GM04503 (cell line): ENCODE measurements at places on chromosomes 13 and 19.

DNA sequence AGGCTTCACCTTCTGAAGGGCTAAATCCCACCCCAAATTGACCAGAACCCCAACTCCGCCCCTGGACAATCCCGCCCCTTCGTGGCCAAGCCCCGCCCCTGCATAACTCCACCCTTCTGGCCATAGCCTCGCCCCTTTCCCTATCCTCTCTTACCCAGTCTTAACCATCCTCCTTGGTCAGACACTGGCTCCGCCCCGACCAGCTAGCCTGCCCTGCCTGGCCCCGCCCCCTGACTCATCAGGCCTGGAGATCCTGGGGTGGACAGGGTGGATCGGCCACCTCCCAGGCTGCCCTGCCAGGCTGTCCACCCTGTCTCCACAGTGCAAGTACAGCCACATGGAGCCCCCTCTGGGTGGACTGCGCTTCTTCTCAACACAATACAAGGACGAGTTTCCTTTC lies 8.0 kb upstream of the ZNF358 start:
- DNase-seq, result no peak

GRCh38 chr13:41193469-41193868 lies 900 bp downstream of the KBTBD7 start:
- DNase-seq, result no peak

DNA sequence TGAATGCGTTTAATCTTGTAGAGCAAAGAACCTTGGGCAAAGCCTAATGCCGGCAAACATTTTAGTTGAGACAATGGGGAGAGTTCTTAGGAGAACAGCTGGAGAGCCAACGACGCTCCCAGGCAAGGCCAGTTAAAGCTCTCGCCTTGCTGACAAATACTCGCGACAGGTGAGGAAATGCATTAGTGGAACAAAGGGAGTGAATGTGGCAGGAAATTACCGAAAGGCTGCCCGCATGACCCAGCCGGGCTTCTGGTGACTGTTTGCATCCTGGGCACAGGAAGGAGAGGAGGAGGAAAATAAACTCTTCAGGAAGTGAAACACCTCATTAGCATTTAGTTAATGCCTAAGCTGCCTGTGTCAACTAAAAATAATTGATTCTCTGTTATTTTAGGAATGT lies 74.6 kb downstream of the SHISA2 start:
- DNase-seq, result no peak

DNA sequence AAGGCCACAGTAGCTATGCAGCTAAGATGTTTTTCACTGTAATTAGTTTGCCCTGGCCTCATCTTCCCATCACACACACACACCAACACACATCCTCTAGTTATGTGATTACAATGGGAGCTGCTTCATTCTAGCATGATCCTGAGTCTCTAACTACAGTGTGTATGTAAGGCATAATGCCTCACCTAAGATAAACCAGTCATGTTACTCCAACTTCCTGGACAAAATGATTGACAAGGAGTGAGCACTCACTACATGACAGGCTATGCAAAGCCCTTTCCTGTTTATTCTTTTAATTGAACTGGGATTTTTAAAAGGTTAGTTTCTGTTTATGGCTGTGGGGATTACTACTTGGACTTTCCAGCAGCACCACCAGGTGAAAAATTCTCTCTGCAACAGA lies 400.8 kb upstream of the ATXN8OS start:
- no peak for DNase-seq

DNA sequence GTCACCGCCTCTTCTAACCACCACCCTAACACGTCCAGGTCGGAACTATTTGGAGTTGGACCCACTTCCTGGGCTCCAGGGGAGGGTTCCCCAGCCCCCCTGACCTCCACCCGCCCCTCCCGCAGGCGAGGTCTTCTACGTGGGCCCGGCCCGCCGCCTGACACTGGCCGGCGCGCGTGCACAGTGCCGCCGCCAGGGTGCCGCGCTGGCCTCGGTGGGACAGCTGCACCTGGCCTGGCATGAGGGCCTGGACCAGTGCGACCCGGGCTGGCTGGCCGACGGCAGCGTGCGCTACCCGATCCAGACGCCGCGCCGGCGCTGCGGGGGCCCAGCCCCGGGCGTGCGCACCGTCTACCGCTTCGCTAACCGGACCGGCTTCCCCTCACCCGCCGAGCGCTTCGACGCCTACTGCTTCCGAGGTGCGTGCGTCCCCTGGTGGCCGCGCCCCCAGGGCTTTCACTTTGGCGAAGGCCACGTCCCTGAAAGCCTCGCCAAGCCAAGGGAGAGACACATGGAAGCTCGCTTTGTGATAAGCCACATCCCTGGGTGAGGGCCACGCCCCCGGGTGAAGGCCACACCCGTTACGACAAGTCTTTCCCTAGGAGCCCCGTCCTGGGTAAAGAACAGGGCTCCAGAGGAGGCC lies 13.2 kb downstream of the NCAN start:
- peak; percentile 6 for DNase-seq

DNA sequence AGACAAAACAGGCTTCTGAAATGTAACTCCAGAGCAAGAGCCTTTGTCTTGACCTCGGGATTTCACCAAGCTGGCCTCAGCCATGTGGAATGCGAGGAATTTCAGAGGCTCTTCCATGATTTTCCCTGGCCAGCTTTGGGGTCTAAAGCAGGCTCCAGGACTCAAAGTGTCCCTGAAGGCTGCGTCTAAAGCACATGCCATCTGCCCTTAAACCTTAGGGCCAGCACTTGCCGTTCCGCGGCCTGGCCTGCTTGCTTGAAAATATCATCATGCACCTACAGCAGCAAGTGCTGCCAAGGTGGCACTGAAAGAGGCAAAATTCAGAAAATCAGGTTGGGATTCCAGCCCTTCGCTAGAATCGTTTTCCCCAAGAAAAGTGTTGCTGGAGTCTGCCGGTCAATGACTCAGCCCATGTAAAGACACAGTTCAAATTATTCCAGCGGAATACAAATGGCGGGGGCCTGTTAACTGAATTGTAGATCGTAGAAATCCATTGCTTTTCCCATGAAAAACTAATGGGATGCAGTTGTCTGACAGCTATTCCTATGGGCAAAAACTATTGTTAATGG lies 105.7 kb upstream of the RAP2A start:
- DNase-seq, result no peak

GRCh38 chr13:59103004-59103768 lies 1060.5 kb downstream of the DIAPH3 start:
- no peak for DNase-seq

DNA sequence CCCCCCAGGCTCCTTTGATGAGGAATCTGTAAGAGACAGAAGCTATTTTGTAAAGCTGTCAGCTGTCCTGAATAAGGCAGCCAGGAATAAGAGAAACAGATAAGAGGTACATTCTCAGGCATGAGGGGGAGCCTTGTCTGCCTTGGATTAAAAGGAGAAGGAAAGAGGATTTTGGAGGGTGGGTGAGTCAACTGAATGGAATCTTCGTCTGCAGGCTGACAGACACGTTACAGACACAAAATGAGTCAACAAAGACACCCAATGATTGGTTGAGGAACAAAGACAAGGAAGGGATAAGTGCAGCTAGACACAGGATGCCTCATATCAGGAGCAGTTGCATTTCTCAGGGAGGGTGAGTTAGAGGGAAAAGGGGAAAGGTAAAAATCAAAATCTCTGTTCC lies 162.5 kb downstream of the OLFM4 start:
- no peak for DNase-seq

- DNase-seq, result no peak
These were observed 133.0 kb upstream of the FRY start for GRCh38 chr13:31898378-31899071.

DNA sequence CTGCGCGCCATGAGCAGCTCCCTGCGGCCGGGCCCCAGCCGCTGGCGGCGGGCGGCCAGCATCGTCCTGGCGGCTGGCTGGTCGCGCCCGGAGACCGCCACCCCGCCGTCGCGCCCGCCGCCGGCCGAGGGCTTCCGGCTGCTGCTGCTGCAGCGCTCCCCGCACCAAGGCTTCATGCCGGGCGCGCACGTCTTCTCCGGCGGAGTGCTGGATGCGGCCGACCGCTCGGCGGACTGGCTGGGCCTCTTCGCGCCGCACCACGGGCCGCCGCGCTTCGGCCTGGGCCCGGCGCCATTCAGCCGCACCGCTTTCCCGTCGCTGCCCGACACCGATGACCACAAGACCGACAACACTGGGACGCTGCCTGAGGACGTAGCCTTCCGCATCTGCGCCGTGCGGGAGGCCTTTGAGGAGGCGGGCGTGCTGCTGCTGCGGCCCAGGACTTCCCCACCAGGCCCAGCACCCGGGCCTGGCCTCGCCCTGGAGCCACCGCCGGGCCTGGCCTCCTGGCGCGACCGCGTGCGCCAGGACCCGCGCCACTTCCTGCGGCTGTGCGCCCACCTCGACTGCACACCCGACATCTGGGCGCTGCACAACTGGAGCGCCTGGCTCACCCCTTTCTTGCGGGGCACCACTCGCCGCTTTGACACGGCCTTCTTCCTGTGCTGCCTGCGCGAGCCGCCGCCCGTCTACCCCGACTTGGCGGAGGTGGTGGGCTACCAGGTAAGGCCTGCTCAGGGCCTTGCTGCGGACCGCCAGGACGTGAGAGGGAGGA lies 518 bp downstream of the NUDT19 start:
- DNase-seq, result peak; percentile 30

- DNase-seq, result no peak
These were observed 497.1 kb upstream of the ARGLU1 start for GRCh38 chr13:107065036-107065435.

DNA sequence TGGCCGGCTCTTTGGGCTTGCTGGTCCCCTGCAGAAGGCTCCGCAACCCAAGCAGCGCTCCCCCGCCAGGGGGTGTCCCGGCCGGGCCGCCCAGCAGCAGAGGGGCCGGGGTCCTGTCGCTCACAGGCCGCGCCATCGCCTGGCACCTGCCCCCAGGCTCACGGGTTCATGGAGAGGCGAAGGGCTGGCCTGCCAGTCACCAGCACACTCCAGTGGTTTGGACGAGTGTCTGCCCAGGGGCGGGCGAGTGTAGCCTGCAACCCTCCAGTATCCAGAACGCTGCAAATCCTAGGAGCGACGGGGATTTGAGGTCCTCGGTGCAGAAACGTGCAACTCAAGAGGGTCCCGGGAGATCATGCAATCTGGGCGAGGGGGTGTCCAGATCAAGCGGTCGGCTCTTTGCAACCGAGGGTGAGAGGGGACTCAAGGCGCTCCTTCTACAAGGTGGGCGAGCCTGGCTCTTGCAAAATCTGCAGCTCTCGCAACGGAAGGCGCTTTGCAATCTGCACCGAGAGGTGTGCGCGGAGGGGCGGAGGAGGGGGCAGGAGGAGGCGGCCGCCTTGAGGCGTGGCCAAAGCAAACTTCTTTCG lies at the start of gene DBP:
Gene DBP (minus strand): TSS at position 521 of the 590 bp plus-strand sequence. CDS start 385 bp downstream, at position 136.
- DNase-seq, result no peak

DNA sequence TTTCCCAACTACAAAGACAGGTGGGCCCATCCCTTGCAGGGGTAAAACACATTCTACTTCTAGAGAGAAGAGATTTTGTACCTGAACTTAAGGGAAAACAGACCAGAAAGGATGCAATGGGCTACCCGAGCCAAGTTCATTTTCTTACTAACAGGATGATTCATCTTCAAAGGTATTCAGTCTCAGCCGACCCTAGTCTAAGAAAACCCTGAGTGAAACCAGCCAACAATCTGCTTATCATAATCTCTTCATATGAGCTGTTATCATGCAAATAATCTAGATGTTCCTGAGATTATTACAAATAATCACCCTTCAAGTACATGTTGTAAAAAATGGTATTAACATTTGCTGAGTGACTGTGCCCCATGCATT lies 15.6 kb downstream of the PABPC3 start:
- DNase-seq, result no peak

DNA sequence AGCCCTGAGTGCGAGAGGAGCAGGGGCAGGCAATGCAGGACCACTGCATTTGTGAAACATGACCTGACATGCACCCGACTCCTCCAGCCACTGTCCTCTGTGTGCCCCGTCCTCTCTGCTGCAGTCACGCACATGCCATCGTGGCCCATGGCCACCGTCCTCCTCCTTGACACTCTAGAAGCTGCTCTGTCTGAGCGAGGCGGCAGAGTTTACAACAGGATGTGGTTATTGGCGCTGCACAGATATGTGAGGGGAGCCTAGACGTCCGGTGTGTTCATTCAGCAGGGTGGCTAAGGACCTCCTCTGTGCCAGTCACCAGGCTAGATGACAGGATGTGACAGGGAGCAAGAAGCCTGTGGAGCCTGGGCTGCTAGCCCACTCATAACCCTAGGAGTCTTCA lies 277.8 kb downstream of the FOXO1 start:
- no peak for DNase-seq

- no peak for DNase-seq
These were observed 89.7 kb downstream of the RAB20 start for GRCh38 chr13:110471833-110472162.

GRCh38 chr13:44815623-44816022 lies 173.6 kb downstream of the NUFIP1 start:
- peak; percentile 85 for DNase-seq

GRCh38 chr13:31747291-31747690 lies 8.0 kb downstream of the RXFP2 start:
- no peak for DNase-seq

DNA sequence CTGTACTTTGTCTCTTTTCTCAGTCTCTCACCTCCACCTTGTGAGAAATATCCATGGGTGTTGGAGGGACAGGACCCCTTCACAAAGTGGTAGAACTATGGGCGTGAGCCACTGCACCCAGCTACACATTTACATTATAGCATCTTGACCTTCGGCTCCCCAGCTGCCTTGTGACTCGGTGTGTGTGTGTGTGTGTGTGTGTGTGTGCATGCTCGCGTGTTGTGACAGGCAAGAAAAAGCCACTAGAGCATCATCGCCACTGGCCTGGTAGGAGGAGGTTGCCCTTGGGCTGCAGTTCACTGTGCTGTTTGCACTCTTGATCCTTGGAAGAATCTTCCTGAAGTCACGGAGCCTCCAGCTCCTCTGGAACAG lies 13.7 kb upstream of the ZNF888 start:
- no peak for DNase-seq

DNA sequence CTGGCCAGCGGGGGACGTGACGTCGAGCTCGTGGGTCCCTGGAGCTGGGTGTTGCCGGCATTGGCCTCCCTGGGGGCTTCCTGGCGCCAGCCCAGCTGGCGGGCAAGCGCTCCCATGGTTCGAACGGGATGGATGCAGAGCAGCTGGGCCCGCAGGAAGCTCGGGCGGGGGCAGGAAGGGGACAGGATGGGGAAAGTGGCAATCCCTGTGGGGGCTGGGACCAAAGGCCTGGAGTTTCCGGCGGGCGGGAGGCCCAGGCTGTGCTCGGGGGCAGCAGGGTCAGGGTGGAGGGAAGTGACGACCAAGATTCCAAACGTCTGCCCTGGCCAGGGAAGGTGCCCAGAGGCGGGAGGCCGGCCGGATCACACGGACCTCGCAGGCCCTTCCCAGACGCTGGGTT lies 19.3 kb downstream of the PALM start:
- no peak for DNase-seq

GRCh38 chr19:45952686-45953505 lies 20.8 kb downstream of the NOVA2 start:
- DNase-seq, result no peak
